ENCODE measurements at places on chromosomes 3 and 15.

DNA sequence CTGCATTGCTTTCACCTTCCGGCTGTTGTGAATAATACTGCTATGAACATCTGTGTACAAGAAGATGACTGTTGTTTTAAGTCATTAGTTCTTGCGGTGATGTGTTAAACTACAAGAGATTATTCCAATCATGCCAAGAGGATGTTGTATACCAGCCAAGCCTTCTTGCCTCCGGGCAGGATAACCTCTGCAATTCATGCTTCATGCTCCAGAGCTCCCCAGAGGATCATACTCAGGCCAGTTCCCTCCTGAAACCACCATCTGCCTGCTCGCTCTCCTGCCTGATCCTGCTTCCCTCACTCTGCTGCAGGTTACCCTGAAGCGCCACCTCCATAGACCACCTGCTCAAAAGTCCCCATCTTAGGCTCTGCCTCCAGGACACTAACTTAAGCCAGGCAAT, 187.1 kb upstream of the PROK2 start:
- no peak for DNase-seq

DNA sequence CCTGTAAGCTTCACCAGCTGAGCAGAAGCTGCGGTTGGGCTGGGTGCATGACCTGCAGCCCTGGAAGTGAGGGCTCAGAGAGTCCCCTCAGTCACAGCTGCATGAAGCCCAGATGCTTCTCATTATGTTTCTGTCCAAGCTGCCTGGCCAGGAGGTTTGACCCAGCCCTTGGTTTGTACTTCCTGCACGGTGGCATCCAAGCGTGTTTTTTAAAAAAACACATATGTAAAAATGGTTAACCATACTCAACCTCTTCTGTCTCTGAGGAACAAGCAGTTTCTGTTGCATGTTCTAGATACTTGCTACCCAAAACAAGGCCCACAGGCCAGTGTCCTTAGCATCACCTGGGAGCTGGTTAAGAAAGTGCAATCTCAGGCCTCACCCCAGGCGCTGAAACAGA, 76.0 kb upstream of the ATP10A start:
- peak; percentile 75 for DNase-seq

GRCh38 chr15:59622289-59622688, 10.7 kb downstream of the GCNT3 start:
- peak; percentile 58 for DNase-seq

DNA sequence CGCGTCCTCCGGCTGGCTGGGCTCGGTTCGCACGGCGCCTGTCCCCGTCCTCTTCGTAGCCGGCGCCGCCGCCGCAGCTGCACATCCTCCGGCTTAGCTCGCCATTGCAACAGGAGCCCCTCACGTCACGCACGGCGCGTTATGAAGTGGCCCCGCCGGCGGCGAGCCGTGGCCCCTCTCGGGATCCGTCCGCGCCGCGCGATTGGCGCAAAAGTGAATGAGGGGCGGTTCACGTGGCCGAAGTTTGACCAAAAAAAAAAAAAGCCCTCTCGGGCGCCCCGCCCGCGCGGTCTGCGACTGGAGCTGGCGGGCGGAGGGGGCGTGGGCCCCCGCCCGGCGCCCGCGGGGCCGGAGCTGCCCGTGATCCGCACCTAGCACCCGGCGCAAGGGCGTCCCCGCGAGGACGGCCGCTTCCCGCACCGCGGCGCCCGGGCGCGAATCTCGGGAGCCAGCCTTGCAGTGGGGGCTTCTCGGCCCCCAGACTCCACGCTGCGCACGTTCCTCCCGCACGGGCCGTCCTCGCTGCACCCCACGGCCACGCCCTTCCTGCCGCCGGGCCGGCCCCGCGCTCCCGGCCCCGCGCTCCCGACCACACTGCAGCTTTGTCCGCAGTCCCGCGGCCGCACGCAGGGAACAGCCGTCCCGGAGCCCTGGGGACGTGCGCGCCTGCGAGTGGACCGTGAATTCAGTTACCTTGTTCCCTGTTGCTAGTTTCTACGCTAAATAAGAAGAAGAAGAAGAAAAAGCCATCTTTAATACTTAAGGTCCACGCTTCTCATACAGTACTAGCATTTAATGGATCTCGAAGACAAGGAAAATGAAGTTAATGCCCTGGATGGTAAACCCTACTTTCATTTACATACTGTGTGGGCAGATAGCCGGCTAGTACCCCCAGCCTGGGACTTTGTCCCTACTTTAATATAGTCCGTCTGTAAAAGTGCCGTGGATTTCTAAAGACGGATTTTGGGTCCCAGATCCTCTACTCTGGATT, at the start of gene CHSY1:
Gene CHSY1 (minus strand): TSS at position 219 of the 991 bp plus-strand sequence. CDS start 592 bp downstream, outside the sequence.
- peak; percentile 88 for DNase-seq
